Dorsolateral prefrontal cortex (tissue), 122 donors: ENCODE measurements at places on chromosomes 3 and 15.

DNA sequence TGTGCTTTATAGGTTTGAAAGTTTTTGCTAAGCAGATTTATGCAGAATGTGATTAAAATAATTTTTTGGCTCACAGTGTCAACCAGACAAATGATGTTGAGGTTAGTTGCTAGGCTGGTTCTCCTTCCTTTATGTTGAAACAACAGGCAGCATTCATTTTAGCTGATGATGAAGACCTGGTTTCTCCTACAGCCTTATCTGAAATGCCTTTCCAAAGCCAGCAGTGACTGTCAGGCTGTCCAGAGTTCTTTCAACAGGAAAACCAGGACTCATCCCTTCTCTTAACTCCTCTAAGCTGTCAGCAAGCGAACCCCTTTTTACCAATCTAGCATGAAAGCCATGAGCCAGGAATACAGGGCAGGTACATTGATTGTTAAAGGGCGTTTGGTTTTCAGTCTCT is 84.1 kb downstream of the ZNF609 start:
- DNase-seq, result no peak

GRCh38 chr3:190182418-190183043 is 61.8 kb upstream of the P3H2 start:
- DNase-seq, result no peak

DNA sequence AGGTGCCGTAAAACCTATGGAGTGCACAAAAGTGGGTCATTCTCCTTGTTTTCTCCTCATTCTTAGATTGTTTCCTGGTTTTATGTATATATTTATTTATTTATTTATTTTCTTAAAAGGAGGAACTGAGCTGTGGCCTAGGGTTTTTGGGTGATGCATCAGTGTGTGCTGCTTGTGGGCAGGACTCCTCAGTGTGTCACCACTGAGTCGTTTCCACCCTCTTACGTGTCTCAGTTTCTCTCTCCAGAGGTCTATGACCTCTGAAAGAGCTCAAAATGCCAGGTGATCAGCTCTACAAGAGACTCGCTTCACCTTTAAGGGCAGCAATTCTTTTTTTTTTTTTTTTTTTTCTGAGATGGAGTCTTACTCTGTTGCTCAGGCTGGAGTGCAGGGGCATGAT is 72.9 kb downstream of the CD200 start:
- no peak for DNase-seq

- DNase-seq, result no peak
These were observed 704.7 kb upstream of the ROBO1 start for GRCh38 chr3:80472459-80472858.

GRCh38 chr3:184508938-184509337 is 52.6 kb upstream of the EPHB3 start:
- no peak for DNase-seq

DNA sequence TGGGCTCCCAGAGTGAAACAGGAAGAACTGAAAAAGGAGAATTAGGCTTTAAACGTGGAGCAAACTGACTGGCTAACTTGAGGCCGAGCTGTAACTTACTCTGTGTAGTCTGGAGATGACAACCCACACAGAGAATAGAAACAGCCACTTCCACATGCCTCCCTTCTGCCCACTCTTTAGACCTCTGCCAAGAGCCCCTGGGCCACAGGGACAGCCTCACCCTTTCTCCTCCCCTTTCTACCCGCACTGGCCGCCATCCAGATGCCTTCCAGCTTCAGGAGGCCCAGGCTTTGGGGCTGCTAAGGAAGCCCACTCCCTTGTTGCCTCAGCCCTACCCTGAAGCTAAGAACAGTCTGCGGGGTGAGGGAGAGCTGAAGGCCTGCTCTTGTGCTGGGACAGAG is 6.8 kb downstream of the ARHGAP31 start:
- DNase-seq, result no peak

DNA sequence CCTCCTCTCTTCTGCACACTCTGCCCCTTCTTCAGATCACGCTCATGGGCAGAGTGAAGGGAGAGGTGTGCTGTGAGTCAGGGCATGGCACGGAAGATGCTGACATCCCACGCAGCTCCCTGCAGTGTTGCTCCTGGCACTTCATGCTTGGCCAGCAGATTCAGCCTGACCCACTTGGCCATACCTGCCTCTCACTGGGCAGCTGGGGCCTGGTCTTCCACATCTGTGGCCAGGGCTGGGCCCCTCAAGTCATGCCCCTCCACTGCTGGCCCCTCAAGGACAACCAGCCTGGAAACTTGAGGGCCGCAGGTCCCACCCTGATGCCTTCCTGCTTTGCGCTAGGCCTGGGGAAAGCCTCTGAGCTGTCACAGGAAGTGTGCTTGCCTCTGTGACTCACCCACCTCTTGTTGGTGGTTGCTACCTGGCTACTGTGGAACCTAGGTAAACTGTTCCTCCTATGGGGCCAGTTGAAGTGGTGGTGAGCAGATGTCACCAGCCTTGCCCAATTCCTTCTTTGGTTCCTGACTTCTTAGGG is 48.7 kb downstream of the BSN start:
- no peak for DNase-seq

- DNase-seq, result no peak
These were observed 19.8 kb downstream of the IQSEC1 start for GRCh38 chr3:13053420-13053819.

DNA sequence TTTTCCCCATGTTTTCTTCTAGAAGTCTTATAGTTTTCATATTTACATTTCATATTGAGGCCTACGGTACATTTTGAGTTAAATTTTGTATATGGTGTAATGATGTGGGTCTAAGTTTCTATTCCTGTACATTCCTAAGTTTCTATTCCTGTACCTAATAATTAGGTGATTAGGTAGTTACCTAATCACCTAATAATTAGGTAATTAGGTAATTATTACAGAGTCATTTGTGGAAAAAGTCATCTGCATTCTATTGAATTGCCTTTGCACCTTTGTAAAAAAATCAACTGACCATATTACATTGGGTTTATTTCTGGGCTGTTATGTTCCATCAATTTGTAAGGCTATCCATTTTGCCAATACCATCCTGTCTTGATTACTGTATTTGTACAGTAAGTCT is 37.1 kb downstream of the MAP4 start:
- no peak for DNase-seq

- DNase-seq, result no peak
These were observed 108.8 kb upstream of the RAD18 start for GRCh38 chr3:9071936-9072666.

DNA sequence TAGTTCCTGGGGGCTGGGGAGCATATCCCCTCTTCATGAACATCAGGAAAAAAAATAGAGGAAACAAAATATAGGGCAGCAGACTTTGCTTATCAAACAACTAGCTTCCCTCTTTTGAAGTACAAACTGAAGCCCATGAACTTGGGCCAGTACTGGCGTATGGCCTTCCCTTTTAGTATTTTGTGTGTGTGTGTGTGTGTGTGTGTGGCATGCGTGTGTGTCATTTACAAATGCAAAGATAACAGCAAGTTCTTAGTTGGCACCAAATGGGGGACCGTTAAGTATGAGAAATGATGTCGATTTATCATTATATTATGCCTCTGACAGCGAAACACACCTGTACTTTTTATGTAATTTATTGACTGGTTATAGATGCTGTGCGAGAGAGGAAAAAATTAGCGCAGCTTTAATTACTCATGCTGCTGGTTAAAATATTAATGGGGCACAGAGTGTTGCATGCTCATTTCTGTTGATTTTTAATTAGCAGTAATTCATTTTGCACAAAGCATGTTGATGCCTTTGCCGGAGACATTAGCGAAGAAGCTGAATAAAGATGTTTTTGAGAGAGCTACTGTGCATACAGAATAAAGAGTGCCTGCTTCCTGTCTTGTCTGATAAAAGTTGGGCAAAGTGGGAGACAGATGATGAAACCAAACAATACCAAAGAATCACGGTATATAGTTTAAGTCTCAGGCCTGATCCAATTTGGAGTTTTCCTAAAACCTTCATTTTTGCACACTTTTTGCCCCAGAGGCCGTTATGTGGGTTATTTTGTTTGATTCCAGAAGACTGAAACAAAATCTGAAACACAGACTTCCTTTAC is 297.1 kb downstream of the SATB1 start:
- DNase-seq, result no peak
